ENCODE measurements at places on chromosomes 4 and X.

GRCh38 chr4:17866810-17867209 is 56.0 kb downstream of the NCAPG start:
- DNase-seq, result no peak

DNA sequence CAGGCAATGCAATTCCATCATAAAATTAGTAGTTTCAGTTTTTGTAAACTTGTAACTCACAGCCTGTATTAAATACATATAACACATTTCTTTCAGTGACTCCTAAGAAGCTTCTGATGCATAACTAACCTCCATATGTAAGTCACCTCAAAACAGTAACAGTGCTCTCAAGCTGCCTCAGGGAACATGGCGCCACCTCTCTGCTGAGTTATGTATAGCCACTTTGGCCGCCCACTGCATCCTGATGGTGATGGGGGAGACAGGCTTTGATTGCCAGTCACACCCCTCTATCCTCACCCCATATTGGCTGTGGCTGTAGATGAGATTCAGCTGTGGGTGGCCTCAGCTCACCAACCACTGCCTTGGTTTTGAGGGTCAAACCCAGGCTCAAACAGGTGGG is 54.3 kb downstream of the LRBA start:
- DNase-seq, result no peak

GRCh38 chr4:1297456-1298325 is 8.0 kb downstream of the MAEA start:
- no peak for DNase-seq

- no peak for DNase-seq
Observed at GRCh38 chrX:292900-293897, 12.0 kb downstream of the PLCXD1 start.

DNA sequence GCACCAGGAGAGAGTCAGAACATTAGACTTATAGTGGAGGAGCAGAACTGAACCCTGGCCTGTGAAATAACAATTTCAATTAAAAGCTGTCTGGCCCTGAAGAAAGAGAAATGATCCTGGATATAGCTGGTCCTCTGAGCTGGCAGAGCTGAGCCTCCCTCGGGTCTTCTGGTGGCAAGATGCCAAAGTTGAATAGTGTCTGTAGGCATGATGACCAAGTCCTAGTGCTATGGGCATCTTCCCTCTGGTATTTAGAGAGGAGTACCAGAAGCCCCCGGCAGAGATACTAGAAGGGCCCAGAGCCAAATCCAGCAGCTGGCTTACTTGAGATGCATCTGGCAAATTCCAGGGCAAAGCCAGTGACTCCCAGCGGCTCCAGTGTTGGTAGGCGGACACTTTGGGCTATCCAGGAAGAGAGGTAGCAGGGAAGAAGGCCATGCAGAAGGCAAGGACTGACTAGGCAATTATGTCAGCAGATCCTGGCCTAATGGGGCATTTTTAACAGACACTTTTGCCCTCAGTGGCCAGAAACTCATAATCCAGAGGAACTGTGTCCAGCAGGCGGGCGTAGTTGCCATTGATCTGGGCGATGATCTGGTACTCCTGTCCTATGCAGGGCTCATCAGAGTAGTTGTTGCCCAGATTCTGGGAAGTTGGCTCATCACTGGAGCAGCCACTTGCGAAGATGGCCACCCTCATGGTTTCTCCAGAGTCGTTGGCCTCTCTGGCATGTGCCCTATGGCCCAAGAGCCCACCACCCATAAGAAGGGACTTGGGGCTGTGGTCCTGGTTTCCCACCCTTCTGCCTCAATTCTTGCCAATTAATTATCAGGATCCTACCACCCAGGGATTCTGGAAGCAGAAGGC is 17.9 kb downstream of the VSIG4 start:
- no peak for DNase-seq

DNA sequence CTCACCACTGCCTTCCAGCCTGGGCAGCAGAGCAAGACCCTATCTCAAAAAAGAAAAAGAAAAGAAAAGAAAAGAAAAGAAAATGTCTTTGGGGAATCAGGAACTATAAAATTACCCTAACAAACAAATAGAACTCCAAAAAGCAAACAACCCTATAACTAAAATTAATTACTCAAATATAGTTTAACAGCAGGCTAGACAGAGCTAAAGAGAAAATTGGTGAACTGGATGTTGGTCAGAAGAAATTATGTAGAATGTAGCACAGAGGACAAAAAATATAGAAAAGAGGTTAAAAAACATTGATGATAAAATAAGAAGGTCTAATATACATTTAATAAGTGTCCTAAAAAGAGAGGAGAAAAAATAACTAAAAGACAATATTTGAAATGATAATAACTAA is 27.8 kb upstream of the WWC2 start:
- no peak for DNase-seq

GRCh38 chr4:92634882-92635281 is 331.1 kb downstream of the GRID2 start:
- no peak for DNase-seq

GRCh38 chr4:38785901-38786402 is 3.2 kb upstream of the TLR10 start:
- DNase-seq, result no peak

GRCh38 chrX:145818186-145819113 is 821 bp downstream of the SLITRK2 start:
- peak; percentile 79 for DNase-seq

- DNase-seq, result no peak
Observed at GRCh38 chrX:44431194-44431593, 87.7 kb upstream of the EFHC2 start.

DNA sequence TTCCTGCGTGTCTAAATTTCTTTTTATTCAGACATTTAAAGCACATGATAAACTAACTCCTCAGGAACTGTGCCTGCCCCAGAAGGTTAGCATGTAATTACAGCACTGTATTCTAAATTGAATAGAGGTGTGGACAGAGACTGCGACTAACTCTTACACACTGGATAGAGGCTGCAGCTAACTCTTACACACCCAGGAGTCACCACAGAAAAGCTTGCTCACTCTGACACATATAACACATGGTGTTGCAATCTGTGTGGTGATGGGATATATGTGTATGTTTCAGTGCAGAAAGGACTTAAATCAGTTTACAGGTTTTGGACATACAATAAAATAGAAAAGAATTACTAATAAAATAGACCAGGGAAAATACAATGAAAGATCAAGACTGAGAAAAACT is 41.5 kb downstream of the SMAD1 start:
- DNase-seq, result no peak
